ENCODE measurements at places on chromosomes 2 and 18. TPM values are rescaled to one million over a fixed set of nuclear protein-coding genes. Genes with fewer than 3 reads are reported as not detected.
A peak's percentile ranks its signal among the peaks of the same experiment; 100 is the strongest.

DNA sequence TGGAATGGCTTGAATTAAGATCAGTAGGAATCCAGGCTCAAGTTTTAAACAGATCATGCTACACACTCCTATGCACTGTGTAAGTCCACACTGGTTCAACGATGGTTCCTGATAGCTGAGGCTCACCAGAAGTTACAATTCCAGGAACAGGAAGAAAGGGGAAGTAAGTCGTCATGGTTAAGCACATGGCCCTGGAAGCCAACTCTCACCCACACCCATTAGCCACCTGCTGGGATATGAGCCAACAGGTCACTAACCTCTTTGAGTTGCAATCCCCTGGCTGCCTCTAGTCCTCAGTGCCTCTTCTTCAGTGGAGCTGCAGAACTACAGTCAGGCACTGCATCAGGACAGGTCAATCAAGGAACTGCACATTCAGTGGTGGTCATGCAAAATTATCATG lies 133.5 kb downstream of the TMEM182 start:
- DNase-seq = no peak

DNA sequence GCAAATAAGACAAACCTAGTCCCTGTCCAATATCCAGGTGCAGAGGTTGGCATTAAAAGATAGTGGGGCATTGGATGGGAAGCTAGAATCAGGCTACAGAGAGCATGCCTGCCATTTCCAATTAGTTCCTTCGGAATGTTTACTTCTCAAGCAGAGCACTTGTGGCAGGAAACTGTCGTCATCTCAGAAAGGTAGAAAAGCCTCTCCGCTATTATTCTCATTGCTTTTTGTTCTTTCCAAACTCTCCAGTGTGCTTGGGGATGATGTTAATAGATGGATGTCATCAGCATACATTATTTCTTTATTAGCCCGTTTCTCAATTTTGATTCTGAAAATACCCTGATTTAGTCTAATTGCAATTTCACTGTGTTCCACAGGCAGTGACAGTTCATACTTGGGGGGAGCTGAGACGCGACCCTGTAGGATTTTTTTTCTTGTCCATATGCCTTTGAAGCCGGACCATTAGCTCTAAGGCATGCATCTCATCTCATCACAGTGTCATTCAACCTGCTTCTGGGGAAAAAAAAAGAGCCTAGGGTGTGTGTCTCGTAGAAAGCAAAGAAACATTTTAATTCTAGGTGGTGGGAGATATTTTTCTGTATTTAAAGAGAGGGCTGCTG lies 7.7 kb downstream of the ASB18 start:
- DNase-seq = no peak

- DNase-seq = no peak
Measured at GRCh38 chr2:4265936-4266335, 562.6 kb downstream of the DCDC2C start.

GRCh38 chr2:206305523-206306245 lies 31.2 kb downstream of the ZDBF2 start:
- no peak for DNase-seq

GRCh38 chr2:127326289-127326945 lies 32.5 kb upstream of the ERCC3 start:
- no peak for DNase-seq

KANSL1L gene
- 5.0 TPM for total RNA-seq

FAP gene
- not detected for total RNA-seq

- no peak for DNase-seq
Measured at GRCh38 chr2:35463805-35464596, 891.6 kb upstream of the CRIM1 start.

DNA sequence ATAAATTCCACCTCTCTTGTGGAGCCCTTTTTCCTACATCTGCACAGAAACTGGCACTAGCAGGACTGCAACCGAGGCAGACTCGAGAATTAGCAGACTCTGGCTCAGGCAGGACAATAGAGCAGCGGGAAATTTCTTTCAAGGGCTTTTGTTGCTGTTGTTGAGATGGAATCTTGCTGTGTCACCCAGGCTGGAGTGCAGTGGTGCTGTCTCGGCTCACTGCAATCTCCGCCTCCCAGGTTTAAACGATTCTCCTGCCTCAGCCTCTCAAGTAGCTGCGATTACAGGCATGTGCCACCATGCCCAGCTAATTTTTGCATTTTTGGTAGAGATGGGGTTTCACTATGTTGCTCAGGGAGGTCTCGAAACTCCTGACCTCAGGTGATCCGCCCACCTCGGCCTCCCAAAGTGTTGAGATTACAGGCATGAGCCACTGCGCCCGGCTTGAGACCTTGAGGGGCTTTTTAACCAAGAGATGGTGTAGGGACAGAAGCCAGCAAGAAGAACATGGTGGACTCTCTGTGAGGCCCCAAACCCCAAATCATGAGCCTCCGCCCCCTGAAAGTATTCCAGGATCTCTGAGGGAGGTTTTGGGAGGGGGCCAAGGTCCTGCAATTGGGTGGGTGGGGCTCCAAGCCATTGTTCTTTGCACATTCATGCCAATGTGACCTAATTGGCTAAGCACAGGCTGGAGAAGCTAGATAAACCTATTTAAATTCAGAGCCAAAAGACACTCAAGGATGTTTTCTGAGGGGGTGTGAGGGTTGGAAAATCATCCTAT lies 68.4 kb upstream of the MSH2 start:
- no peak for DNase-seq

- no peak for DNase-seq
Measured at GRCh38 chr2:113284476-113284875, 5.8 kb upstream of the PAX8 start.

- DNase-seq = no peak
Measured at GRCh38 chr2:185219981-185220380, 518.6 kb upstream of the FSIP2 start.

DNA sequence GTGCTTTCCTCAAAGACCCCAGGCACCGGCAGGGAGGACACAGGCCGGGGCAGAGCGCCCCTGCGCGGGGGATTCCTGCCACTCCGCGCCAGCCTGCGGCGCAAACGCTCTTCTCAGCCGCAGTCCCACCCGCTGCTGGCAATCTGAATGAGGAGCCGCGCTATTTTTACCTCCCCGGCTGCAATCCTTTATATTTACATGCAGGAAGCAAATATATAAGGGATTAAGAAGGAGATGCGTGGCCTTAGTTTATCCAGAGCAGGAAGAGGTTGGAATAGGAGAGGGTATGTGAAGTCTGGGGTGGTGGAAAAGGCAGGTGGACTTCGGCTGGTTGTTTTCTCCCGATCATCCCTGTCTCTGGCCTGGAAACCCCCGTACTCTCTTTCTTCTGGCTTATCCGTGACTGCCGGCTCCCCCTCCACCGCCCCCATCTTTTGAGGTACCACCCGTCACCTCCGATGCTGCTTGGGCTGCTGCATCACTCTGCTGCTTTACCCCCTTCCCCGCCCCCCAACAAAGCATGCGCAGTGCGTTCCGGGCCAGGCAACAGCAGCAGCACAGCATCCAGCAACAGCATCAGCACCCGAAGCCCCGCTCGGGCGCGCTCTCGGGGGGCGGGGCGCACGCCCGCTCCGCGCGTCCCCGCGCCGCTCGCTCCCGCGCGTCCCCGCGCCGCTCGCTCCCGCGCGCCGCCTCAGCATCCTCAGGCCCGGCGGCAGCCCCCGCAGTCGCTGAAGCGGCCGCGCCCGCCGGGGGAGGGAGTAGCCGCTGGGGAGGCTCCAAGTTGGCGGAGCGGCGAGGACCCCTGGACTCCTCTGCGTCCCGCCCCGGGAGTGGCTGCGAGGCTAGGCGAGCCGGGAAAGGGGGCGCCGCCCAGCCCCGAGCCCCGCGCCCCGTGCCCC lies at the start of gene ADAM23:
TSS of gene ADAM23 (plus strand) at position 700 of the 902 bp plus-strand sequence. CDS start 335 bp downstream, outside the sequence.
- DNase-seq = peak; percentile 78

- DNase-seq = no peak
Measured at GRCh38 chr2:120821446-120822160, 85.9 kb downstream of the GLI2 start.

GRCh38 chr18:65735155-65735554 lies 15.7 kb upstream of the CDH7 start:
- DNase-seq = no peak

EVX2 gene
- not detected for total RNA-seq

DNA sequence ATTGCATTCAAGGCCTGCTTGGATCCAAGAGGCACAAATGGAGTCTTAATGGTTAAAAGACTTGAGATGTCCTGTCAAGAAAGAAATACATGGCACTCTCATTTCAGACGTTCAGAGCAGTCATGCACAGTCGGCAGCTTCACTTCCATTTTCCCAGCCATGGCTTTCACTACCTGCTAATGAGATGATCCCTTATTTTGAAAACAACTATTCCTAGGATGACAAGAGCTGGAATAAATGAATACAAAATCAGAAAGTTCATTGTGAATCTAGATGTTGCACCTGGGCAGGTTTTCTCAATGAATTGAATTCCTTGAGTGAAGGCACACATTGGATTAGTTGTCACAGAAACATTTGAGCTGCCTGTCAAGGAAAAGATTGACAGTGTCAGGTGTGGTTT lies 25.7 kb downstream of the ABCG5 start:
- no peak for DNase-seq
